ENCODE measurements at places on chromosomes 12 and 14.
A peak's percentile ranks its signal among the peaks of the same experiment; 100 is the strongest.

DNA sequence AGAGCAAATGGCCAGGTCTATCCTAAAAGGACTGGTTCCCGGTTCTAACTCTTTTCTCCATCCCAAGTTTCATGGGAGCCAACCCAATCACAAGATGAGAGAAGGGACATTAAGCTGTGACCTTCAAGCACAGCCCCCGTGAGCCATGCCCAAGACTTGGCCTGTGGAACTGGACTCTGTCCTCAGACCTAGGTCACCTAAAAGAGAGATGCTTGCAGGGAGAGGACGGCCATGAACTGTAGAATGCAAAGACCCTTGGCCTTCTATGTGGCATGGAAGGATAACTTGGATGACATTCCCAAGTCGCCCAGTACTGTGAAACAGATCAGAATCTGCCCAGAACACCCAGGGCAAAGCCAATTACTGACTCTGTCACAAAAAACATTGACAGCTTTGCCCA lies 263.5 kb downstream of the DPF3 start:
- DNase-seq, result no peak

- DNase-seq, result no peak
These were observed 20.3 kb downstream of the DNAL1 start for GRCh38 chr14:73665130-73665529.

DNA sequence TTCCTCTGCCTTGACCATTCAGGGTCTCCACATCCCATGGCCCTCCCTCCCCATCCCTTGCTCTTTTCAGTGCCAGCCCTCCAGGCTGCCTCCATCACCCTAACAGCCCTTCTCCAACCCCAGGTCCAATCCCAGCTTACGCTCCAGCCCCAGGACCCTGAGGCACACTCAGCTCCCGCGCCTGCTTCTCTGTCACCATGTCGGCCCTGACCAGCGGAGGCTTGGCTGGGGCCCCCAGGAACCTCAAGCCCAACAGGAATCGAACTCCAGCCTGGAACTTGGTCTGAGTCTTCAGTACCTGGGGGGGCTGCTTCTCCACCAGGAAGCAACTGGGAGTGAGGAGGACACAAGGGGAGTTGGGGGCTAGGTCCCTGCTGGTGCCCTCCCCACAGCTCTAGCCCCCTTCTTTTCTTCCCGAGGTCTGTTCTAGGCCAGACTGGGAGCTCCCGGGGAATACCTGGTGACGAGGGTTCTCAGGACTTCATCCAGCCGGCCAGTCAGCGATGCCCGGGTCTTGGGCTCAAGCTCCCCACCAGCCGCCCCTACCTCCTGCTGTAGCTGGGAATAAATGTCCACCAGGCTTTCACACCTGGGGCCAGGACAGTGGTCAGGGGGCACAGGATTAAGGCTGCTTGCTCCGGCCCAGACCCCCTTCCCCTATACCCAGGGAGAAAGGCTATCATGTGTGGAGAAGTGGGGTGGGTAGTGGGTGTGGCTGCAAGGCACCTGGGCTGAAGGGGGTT lies 6.0 kb downstream of the STAT6 start:
- DNase-seq, result no peak

DNA sequence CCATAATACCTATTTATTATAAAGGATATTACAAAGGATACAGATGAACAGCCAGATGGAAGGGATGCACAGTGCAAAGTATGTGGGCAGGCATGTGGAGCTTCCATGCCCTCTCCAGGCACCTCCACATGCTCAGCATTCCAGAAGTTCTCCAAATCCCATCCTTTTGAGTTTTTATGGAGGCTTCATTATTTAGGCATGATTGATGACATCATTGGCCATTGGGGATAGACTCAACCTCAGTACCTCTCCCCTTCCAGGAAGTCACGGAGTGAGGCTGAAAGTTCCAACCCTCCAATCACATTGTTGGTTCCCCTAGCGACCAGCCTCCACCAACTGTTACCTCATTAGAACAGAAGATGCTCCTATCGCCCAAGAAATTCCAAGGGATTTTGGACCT lies 156.4 kb downstream of the ATP23 start:
- DNase-seq, result no peak

- peak; percentile 55 for DNase-seq
These were observed 29.2 kb downstream of the ITPK1 start for GRCh38 chr14:93086441-93087055.

- DNase-seq, result no peak
These were observed 69.5 kb downstream of the LRIG3 start for GRCh38 chr12:58850826-58851225.

GRCh38 chr12:109222062-109222461 lies 87.0 kb downstream of the FOXN4 start:
- no peak for DNase-seq

- no peak for DNase-seq
These were observed 46.8 kb upstream of the BEGAIN start for GRCh38 chr14:100634026-100634425.

- DNase-seq, result peak; percentile 10
These were observed 113.0 kb downstream of the SEC23A start for GRCh38 chr14:38989922-38990546.

- no peak for DNase-seq
These were observed 129.3 kb downstream of the HMGA2 start for GRCh38 chr12:65953631-65954030.

- peak; percentile 40 for DNase-seq
These were observed at the start of gene NPC2 for GRCh38 chr14:74492776-74493342. TSS of gene NPC2 (minus strand) at chr14:74493305. CDS start at chr14:74493274, 31 bp downstream.

DNA sequence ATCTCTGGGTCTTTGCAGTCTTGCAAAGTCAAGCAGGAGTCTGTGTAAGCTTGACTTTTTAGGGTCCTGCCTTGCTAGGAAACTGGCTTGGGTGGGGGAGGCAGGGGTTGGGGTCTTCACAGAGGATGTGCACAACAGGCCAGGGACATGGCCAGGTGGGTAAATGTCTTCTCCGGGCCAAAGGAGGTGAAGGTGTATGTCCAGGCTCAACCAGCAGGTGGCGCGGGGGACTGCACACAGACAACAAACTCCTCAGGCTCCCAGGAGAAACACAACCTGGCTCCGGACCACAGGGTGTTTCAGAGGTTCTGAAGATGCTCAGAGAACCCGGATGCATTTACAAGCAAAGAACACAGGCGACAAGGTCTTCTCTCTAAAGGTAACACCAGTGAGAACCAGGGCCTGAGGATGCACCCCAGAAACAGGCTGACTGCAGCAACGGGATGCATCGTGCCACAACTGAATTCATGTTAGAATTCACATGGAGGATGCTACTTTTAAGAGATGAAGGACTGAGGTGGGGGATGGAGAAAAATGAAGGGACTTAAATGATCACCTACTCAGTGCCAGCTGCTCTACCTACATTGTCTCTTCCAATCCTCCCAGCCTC lies 56.0 kb downstream of the PLEKHG3 start:
- peak; percentile 56 for DNase-seq

DNA sequence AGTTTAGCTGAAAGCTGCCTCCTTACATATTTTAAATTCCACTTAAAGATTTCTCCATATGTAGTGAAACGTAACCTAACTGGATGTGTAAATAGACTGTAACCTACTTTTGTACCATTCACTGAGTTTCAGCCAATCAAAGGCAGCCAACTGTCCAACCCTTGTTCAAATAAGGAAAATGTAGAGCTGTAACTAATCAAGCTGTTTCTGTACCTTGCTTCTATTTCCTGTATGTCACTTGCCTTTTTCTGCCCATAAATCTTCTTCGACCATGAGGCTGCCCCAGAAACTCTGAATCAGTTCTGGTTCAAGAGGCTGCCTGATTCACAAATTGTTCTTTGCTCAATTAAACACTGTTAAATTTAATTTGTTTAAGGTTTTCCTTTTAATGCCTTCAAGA lies 6.3 kb downstream of the SLC7A8 start:
- DNase-seq, result peak; percentile 40

- DNase-seq, result no peak
These were observed 1532.3 kb upstream of the TMEM132C start for GRCh38 chr12:126734710-126735109.

GRCh38 chr12:107066691-107067090 lies 26.7 kb downstream of the CRY1 start:
- DNase-seq, result no peak

DNA sequence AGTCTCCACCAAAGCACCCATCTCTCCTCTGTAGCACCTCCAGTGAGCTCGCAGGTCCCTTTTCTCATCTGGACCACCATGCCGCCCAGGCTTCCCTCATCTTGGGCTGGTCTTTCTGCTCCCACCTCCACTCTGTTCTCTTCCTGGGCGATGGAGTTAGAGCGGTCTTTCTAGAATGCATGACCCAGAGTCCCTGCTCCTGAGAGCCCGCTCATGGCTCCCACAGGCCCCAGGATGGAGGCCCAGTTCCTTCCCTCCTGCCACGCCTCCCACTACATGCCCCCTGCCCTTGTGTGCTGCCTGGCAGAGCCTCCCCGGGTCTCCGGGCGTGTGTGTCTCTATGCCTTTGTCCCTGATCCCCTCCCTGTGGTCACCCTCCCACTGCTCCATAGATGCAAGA lies 100.7 kb upstream of the RTL1 start:
- no peak for DNase-seq

DNA sequence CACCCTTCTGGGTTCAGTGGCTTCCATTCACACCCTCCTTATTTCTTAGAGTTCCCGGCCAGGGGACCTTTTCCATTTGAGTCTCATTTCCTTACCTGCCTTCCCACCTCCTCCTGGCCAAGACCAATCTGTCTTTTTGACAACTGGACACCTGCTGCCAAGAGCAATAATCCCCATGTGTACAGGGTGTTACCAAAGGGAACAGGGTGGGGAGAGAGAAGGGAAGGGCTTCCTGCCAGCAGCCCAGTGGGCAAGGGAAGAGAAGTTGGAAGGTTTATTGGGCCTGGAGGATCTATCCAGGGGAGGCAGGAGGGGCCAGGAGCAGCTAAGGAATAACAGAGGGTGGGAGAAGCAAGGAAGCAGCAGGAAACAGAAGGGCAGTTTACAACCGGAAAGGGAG lies 346.2 kb downstream of the C12orf75 start:
- no peak for DNase-seq

GRCh38 chr12:51886021-51886710 lies 1.7 kb upstream of the ANKRD33 start:
- peak; percentile 89 for DNase-seq

DNA sequence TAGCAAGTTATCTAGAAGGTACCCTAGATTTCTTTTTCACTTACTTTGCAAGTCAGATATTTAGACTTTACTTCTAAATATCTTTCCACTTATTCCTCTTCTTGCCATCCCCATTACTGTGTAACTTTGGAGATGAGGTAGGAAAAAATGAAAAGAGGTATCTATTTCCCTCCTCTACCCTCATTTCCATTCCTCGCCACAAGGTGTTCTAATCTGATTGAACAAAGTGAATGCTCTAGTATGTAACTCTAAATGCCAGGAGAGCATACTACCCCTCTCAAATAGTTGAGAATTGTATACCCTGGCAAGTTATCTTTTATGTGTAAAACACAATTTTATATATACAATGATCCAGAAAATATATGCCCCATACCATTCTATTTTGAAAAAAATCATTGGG lies 1.7 kb upstream of the LDHB start:
- DNase-seq, result no peak

GRCh38 chr12:49347311-49348193 lies 864 bp downstream of the DNAJC22 start:
- peak; percentile 54 for DNase-seq
